ENCODE measurements at places on chromosomes 12 and 14.

GRCh38 chr14:65180725-65181025, 78.4 kb upstream of the MAX start:
- DNase-seq: no peak

- no peak for DNase-seq
Measured at GRCh38 chr14:104108570-104109541, 23.4 kb downstream of the ASPG start.

- DNase-seq: no peak
Measured at GRCh38 chr12:116381744-116382685, 104.5 kb upstream of the MED13L start.

DNA sequence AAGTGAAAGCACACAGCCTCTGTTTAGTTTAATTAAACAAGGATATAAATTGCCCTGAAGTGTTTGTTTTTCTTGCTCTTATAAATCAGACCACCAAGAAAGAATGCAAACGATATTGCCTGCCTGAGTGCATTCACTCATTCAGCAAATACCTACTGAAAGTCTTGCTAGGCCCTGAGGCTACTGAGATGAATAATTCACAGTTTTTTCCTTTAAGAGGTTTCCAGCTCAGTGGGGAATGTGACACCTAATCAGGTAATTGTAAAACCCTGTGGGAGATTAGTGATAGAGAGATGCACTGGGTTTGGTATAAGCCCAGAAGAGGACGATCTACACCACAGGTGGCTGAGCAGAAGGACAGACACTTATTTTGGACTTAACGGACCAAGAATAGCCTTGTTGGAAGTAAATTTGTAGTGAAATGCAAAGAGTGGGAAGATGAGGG, 151.4 kb downstream of the SLC35F4 start:
- DNase-seq: peak; percentile 71

GRCh38 chr14:102774391-102775153, 2.7 kb upstream of the TRAF3 start:
- no peak for DNase-seq

- DNase-seq: no peak
Measured at GRCh38 chr14:95722525-95723190, 8.7 kb upstream of the TCL1A start.
